Nasal cavity respiratory epithelium epithelial cell of viscerocranial mucosa (primary cell): ENCODE measurements at places on chromosomes 13 and 19. TPM values are rescaled to one million over a fixed set of nuclear protein-coding genes. Genes with fewer than 3 reads are reported as not detected.

Gene LENG9
- total RNA-seq: 11.4 and 13.7 TPM in 2 replicates

Gene GGACT
- total RNA-seq: 8.7 and 9.2 TPM in 2 replicates

Gene SIGLECL1
- total RNA-seq: not detected in 2 replicates

Gene OR7A5
- not detected in 2 replicates for total RNA-seq

Gene ZNF85
- 3.3 and 4.4 TPM in 2 replicates for total RNA-seq

Gene DENND1C
- under 0.01 and 0.07 TPM in 2 replicates for total RNA-seq

Gene SIGLEC5
- total RNA-seq: not detected in 2 replicates

Gene CERS1
- total RNA-seq: 0.43 and 0.68 TPM in 2 replicates

Gene ZNF560
- total RNA-seq: 1.6 and 2.7 TPM in 2 replicates

Gene PDE4C
- under 0.01 and 0.14 TPM in 2 replicates for total RNA-seq

Gene TTC9B
- total RNA-seq: under 0.01 TPM in 1 of 2 replicates, not detected in the other
